ENCODE measurements at places on chromosomes 4 and X.
A peak's percentile ranks its signal among the peaks of the same experiment; 100 is the strongest.

- no peak for DNase-seq
Observed at GRCh38 chrX:108322234-108322633, 116.0 kb downstream of the COL4A6 start.

DNA sequence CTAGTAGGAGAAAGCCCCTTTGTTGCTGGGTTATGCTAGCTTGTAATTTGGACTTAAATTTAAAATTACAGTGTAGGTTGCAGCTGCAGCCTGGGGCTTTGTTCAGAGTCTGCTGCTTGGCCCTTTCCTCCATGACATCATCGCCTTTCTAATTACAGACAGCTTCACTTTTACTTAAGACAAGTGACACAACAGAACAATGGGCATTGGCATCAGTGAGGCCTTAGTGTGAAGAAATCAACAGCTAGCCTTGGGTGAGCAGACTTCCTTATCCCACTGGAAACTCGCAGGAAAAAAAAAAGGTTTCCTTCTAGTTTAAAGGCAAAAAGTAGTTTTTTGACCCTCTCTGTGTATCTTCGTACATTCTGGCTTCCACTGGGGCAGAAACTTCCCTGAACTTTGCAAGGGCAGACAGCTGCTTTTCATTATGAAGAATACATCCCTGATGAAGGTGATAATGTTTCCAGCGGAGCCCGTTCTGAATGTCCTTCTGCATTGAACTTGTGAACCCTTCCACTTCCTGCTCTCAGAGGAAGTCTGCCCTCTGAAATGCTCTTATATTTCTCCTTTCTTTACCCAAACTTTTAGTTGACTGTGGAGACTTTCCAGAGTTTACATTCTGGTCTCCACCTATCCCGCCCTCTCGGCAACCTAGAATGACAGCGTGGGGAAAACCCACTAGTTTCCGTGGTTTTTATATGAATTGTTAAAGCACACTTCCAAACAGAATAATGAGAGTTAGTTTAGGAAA is 123.2 kb upstream of the FAM9C start:
- no peak for DNase-seq

DNA sequence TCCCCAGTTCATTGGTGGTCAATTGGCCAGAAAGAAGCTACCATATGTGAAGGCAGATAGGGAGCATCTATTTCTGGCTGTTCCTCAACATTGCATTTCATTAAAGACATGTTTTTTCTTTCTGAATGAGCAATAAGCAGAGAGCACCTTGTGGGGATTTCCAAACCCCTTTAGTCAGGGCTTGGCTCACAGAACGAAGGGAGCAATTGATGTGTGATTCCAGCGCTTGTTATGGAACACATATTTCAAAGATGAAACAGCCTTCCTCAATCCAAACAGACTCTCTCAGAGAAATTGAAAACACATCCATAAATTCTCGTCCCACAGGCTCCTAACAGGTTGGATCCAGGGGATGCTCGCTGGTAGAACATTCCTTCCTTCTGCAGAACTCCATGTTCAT is 84.1 kb downstream of the CLCN4 start:
- DNase-seq, result no peak

DNA sequence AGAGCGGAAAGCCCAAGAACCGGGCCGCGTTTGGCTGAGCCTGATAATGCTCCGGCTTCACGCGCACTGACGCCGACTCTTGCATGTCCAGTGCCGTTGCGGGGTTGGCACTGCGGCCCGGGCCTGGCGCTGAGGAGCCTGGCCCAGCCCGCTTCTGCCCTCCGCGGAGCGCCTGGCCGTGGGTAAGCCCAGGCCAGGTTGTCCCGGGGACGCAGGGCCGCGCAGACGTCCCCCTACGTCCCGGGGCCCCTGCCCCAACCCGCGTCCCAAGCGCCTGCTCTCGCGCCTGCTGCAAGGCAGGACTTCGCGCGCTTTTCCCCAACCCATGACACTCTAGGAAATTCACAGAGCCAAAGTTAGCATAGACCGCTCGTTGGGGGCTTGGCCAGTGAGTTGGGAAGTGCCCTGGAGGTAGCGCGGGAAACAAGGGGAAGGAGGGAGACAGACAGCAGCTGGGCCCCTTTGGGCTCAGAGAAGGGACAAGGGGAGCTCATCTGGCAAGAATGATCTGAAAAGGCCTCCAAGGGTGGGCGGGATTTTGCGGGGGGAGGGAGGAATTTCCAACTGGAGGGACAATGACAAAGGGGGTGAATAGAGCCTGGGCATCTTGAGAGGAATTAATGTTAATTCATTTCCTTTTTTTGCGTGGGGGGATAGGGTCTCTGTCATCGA is 665 bp upstream of the LRPAP1 start:
- DNase-seq, result no peak

DNA sequence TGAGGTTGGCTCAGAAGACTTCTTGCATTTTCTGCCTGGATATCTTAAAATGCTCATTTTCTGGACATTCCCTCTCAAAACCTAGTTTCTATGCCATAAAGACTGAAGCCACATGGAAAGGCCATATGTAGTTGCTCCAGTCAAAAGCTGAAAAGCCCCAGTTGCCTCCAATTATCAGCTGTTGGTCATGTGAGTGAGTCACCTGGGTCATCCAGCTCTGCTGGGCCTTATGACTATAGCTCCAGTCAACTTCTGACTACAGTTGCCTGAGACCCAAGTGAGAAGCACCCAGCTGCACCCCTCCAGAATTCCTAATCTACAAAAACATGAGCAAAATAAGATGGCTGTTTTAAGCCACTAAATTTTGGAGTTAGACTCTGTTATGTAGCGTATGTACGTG is 41.9 kb downstream of the HELQ start:
- DNase-seq, result no peak

DNA sequence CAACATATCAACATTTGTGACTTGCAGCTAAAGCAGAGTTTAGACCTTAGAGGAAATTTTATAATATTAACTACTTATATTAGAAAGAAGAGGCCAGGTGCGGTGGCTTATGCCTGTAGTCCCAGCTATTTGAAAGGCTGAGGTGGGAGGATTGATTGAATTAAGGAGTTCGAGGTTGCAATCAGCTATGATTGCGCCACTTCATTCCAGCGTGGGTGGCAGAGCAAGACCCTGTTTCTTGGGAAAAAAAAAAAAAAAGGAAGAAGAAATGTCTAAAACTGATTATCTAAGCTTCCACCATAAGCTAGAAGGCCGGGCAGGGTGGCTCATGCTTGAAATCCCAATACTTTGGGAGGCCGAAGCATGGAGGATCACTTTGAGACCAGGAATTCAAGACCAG is 42.0 kb upstream of the USP9X start:
- no peak for DNase-seq

DNA sequence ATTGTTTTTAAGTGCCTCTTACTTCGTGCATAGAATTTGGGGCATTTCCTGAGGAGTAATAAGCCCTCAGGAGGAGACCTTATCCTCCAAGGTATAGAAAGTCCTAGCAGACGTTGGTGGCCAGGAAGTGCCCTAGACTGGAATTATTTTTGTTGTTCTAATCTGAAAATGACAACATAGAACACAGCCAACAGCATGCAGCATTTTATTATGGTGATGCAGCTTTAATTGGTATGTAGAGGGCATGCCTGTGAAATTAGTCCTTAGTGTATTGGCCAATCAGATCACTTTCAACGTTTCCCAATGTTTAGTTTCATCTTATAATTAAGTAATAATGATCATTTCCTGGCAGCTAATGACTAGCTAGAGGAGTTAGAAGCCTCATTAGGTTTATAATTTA is 199.2 kb downstream of the SHROOM3 start:
- DNase-seq, result no peak

DNA sequence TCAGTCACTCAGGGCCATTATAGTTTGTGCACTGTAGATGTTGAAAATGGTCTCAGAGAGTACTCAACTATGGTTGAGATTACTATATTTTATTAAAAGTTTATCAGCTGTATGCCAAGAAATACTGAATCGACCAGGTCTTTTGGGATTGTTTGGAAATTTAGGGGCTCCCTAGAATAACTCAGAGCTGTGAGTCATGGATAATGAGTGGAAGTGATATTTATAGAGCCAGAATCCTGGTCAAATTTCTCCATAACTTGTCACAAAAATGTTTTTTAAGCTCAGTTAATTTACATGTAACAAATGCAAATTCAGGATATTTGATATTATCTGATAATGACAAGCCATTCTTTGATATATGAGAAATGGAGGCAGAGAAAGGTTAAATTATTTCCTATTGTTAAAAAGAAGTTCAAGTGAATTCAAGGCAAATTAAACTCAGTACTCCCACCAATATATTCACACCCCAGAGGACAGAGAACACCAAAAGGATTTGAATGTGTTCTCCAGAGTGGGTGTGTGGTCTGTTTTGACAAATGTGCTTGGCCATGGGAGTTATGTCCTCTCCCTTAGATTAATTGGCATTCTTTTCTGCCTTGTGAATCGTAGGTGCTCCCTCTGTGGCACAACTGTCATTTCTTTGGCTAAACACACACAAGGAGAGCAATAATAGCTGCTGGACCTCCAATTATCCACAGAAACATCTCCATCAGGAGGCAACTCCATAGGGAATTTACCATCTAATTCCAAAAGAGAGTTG is 37.7 kb downstream of the ARHGAP24 start:
- no peak for DNase-seq

- no peak for DNase-seq
Observed at GRCh38 chr4:109294006-109294405, 8.5 kb downstream of the COL25A1 start.

- DNase-seq, result no peak
Observed at GRCh38 chrX:101659601-101660063, at the start of gene ARMCX2. TSS of gene ARMCX2 (minus strand) at chrX:101659850. CDS start at chrX:101657588, 2,262 bp downstream.

GRCh38 chr4:18937746-18938145 is 916.2 kb upstream of the LCORL start:
- DNase-seq, result no peak

DNA sequence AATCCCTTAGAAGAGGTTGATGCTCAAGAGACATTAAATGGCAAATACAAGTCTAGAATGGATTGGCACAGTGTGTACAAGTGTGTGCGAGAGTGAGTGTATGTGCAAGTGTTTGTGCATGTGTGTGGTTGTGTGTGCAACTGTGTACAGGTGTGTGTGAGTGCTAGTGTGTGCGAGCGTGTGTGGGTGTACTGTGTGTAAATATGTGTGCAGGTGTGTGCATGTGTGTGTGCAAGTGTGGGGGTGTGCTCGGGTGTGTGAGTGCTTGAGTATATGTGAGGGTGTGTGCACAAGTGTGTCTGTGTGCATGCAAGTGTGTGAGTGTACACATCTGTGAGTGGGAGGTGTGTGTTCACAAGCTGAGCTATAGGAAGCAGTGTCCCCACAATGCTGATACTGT is 5.9 kb downstream of the TREX2 start:
- DNase-seq, result no peak

DNA sequence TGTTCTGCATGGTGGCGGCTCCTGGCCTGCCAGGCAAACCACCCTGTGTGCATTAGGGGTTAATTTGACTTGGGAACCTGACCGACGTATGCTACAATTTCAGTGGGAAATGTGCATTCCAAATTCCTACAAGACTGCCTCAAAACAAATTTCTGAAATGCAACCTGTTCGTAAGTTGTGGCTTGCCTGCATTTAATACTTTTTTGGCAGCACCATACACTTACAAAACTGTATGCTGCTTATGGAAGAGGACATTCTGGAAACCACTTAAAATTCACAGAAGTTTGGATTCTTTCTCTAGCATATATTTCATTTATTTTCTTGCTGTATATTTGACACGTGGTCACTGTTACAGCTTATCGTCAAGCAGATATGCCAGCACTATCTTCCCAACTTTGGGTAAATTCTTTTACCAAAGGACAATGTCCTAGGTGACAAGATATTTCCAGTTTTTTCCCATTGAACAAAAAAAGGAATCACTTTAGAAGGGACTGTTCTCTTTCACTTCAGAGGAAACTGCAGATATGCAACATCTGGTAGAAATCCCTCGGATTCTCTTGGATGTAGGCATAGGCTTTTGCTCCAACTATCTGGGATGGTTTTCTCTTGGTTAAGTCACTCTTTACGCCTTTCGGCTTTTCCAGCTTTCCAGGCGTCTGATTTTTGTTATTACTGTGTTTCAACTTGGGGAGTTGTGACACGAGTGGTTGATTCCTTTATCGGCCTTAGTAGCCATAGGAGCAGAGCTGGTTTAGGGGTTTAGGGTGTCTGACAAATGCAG is 9.7 kb upstream of the TENM3 start:
- no peak for DNase-seq

- no peak for DNase-seq
Observed at GRCh38 chr4:15989424-15989823, 26.4 kb upstream of the FGFBP2 start.

- no peak for DNase-seq
Observed at GRCh38 chr4:1345903-1346780, 866 bp upstream of the UVSSA start.

GRCh38 chrX:13165266-13166189 is 121.1 kb upstream of the FAM9C start:
- no peak for DNase-seq

- DNase-seq, result peak; percentile 26
Observed at GRCh38 chr4:37453281-37453998, 208.9 kb downstream of the NWD2 start.

DNA sequence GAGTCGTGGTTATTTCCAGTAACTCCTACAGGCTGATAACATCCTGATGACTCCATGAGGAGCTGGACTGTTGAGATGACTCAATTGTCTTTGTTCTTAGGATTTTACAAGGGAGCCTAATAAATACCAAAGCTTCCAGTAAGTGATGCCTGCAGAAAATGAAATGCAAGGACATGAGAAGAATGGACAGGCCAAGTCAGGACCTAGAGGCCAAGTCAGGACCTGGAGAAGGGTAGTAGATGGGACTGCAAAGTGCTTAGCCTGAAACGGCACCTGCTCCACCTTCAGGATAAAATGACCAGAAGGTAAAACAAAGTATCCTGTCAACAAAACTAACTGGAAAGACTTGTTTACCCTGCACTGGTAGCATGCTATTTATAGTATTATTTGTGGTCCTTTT is 6.4 kb upstream of the SLC10A6 start:
- no peak for DNase-seq

DNA sequence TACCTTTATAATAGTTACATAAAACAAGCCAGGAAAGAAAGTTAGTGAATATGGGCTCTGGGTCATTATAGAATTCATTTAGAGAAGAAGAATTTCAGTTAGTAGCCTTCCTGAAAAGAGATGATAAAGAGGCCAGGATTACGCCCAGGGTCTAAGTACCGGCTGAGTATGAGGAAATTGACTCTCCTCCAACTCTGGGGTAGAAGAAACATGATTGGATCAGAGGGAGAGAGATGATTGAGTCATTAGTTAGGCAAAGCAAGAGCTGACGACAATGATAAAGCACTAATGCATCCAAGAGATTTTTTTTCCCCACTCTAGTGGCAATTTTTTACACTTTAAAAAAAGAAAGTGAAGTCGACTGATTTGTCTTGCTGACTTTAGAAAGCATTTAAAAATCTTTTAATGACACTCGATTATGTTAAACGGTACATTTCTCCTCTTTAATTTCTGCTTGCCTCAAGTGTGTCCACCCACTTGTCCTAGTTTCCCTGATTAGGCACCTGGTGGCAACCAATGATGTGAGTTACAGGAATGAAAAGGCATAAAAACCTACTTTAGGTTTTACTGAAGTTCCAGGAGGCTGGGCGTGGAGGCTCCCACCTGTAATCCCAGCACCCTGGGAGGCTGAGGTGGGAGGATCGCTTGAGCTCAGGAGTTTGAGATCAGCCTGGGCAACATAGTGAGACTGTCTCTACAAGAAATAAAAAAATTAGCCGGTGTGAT is 37.3 kb upstream of the IGFBP7 start:
- no peak for DNase-seq
